ENCODE measurements at places on chromosomes 5 and 9.

- no peak for DNase-seq
These were observed 69.7 kb upstream of the APC start for GRCh38 chr5:112668016-112668415.

- DNase-seq: no peak
These were observed 10.6 kb upstream of the VLDLR start for GRCh38 chr9:2610985-2611384.

DNA sequence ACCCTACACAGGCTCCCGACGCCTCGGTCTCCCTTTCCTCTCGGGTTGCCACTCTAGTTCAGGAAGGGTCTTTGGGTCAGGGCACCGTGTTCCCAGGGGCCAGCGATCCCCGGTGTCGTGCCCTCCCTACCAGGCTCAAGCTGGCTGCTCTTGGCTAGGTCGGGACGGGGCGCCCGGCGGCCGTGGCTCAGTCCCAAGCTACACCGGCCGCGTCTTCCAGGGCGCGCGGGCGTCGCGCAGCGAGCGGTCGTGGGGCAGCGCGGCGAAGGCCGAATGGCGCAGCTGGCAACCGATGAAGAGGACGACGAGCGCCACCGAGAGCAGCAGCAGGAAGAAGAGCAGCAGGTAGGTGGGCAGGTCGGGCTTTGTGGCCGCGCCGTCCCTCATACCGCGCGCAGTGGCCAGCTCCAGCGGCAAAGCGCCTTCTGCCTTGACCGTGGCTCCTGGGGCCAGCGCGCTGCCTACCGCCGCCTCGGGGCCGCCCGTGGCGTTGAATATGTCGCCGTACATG lies 892 bp downstream of the SMIM32 start:
- no peak for DNase-seq

- DNase-seq: no peak
These were observed 20.8 kb downstream of the GBGT1 start for GRCh38 chr9:133142684-133143622.

DNA sequence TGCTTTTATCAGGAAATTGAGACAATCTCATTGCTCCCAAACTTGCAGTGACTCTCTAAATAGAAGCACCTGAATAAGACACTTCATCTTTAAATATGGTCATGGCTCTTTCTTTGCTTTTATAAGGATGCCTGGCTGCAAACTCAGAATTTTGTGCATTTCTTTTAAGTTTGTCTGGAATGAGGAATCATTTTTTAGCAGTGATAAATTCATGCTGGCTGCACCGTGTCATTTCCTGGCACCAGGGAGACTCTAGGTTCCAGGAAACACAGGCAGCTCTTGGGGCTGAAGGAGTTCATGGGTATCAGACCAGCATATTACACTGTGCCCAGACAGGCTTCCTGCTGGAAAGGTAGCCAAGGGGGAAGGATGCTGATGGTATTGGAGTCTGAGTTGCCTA lies 109.9 kb downstream of the NUDT12 start:
- no peak for DNase-seq

- DNase-seq: no peak
These were observed 29.5 kb downstream of the POU4F3 start for GRCh38 chr5:146368137-146368536.

- no peak for DNase-seq
These were observed 36.2 kb upstream of the OTULIN start for GRCh38 chr5:14628346-14628745.

- no peak for DNase-seq
These were observed 78.9 kb downstream of the SMARCA2 start for GRCh38 chr9:2093920-2094597.

DNA sequence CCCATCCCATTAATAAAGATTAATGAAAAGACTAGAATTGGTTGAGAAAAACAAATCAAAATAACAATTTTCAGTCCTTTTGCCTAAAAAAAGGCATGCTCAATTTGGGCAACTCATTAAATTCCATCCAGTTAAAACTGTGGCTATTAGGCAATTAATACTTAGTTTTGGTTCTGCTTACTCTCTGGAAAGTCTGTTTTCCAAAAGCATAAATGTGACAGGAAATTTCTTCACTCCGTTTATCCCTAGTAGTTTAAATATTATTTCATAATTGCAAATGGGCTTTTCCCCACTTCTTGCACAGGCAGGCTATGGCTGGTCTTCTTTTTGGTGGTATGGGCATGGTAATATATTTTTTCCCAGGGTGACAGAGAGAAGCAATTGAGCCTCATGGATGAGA lies 373.3 kb upstream of the KLF4 start:
- no peak for DNase-seq

- DNase-seq: no peak
These were observed 125.6 kb downstream of the RXRA start for GRCh38 chr9:134451700-134452458.

DNA sequence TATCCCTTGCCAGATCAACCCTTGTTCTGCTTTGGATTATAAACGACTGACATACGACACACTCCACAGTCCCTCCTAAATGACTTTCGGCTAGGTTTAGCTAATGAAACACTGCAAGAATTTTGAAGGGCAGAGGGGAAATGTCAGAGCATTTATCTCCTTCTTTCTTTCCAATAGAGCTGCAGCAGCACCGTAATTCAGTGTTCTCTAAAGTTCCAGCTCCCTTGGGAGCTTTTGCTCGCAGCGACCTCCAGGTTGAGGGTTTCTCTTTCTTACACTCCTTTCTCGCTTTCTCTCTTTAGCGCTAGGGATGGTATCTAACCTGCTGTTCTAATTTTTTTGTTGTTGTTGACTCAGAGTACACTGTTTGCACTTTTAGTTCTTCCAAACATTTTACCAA lies 467.1 kb upstream of the ST8SIA4 start:
- DNase-seq: no peak

DNA sequence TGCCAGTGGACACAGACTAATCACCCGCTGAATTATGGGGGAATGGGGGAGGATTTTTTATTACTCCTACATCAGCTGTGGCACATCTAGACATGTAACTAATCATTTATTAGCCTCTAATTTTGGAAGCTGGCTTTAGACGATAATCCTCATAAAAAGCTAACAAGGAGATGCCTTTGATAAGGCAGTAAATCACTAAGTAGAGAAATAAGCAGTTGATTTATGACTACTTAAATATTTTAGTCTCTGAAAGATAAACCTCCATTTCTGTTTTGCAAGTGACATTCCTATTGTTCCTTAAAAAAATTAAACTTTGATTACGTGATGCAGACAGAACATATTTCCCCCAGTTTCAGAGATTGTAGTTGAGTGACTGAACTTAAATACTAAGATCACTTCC lies 206.4 kb upstream of the CDKN2B start:
- DNase-seq: no peak

DNA sequence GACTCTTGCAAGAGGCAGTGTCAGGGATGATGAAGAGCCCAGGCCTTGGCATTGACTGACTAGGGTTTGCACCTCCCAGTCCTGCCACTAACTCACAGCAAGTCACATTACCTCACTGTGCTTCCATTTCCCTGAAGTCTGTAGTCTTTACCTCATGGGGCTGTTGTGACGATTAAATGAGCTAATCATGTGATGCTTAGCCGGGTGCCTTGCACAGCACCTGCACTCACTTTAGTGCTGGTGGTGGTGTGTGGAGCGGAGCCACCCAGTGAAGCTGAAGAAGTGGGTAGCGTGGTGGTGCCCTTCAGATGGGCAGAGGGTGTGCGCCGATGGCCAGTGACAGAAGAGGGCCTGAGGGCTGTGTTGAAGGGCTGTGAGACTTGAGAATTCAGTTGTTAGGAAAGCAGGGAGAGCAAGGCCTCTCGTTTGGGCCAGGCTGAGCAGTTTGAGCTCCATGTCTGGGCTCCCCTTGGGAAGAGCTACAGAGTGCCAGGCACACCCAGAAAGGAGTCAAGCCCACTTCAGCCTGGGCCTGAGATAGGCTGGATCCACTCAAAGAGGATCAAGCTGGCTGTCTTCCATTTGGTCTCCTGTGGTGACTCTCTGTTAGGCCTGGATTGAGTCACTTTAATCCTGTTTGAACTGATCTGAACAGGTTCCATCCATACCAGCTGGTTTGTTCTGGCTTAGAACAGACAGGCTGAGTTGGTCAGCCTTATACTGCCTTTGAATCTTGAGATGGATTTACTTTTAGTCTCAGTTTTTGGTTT lies 42.5 kb downstream of the RALGPS1 start:
- DNase-seq: no peak

DNA sequence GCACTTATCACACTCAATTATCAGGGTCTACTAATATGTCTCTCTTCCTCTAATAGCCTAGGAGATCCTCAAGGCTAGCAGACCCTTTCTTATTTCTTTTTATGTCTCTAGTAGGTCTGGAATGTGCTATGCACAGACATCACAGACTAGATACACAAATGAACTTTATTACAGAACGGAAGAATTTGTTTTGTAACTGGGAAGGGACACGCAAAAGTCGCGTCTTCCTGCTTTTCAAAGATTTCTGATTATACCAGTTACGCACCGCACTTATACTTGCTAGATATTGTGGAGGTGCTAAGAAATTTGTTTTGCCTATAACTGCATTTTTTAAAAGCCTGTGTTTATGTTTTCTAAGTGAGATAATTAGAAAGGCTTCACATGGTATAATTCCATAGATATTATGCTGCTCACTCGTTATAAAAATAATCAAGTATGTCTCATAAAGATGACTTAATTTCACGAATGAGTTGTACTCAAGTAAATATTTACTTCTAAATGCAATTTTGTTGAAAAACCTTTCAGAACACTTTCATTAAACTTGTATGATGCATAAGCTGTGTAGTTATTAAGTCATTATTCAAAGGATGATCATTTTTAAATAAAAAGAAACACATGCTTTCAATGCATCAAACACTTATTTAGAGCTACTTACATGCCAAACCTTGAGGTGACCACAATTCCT lies 662.6 kb downstream of the ACTL7B start:
- no peak for DNase-seq

DNA sequence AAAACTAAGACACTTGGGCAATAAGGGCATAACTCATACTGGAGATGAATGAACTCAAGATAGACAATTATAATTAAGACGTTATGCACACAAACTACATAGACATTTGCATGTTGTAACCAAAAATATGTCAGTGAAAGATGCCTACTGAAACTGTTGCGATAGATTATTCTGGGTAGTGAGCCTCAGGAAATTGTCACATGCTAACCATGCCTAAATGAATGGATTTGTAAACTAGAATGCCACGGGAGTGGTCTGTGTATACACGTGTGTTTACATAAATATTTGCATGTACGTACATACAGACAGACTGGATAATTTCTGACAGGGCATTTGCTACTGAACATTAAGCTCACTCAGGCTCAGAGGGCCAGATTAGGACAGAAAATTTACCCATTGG lies 1.2 kb downstream of the NIPSNAP3B start:
- DNase-seq: no peak

- DNase-seq: no peak
These were observed 54.1 kb downstream of the ABLIM3 start for GRCh38 chr5:149195337-149195887.

GRCh38 chr5:181120761-181121160 lies 10.2 kb downstream of the OR2V1 start:
- no peak for DNase-seq

DNA sequence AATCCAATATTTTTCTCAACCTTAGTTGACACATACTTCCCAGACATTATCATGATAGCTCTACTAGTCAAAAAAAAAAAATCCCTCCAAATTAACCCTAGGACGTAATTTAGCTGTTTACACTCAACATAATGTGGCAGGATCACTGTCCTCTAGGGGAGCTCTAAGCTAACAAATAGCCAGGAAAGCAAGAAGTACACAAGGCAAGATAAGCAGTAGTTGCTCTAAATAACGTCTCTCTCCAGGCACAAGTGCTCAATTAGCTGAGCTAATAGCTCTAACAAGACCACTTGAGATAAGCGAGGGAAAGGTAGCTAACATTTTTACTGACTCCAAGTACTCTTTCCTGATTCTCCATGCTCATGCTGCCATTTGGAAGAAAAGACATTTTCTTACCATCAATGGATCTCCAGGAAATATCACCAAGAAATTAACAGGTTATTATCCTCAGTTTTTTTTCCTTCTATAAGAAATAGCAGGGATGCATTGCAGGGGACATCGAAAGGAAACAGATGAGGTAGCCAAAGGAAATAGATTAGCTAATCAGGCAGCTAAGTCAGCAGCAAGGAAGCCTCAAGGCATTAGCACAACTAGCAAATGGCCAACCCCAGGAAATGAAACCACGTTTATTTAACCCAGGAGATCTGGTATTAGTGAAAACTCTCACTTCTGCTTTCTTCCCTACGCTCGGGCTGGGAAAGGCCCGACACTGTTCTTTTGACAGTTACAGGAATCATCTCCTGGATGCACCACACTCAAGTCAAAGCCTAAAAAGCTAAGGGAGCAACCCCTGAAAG lies 614.1 kb downstream of the PTPRD start:
- DNase-seq: no peak

- peak; percentile 98 for DNase-seq
These were observed 209.5 kb downstream of the MEF2C start for GRCh38 chr5:88673253-88674105.

GRCh38 chr9:96448546-96449170 lies 1.3 kb upstream of the HABP4 start:
- DNase-seq: no peak

DNA sequence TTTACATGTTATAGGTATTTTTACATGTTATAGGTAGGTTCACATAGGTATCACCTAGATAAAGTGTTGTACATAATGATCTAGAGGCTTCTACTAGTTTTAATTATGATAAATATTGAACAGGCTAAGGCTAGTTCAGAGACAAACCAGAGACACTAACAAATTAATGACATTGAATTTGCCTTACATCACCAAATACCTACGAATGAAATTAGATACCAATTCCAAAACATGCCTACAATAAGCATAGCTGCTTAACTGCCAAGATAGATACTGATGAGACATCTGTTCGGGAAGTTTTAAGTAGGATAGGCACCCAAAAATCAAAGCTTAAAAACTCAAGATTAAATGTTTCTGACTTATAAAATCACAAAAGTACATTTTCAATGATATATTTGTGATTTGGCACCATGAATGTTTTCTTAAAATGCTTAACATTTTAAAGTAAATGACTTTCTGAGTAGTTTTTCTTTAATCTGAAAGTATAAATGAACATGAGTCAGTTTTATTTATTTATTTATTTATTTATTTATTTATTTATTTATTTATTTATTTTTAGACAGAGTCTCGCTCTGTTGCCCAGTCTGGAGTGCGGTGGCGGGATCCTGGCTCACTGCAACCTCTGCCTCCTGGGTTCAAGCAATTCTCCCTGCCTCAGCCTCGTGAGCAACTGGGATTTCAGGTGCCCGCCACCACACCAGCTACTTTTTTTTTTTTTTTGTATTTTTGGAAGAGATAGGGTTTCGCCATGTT lies 703.1 kb upstream of the ARRDC3 start:
- DNase-seq: no peak

Data from hippocampal formation (tissue), 2 donors.